ENCODE measurements at places on chromosomes 1 and 21. TPM values are rescaled to one million over a fixed set of nuclear protein-coding genes. Genes with fewer than 3 reads are reported as not detected.

GOLT1A gene
- total RNA-seq: not detected

MAP10 gene
- total RNA-seq: not detected

CR2 gene
- 0.04 TPM for total RNA-seq

FRRS1 gene
- 11.8 TPM for total RNA-seq

ASPM gene
- total RNA-seq: 64.3 TPM

ANKRD34A gene
- total RNA-seq: 0.69 TPM

ACTL8 gene
- 0.08 TPM for total RNA-seq

ANGPTL7 gene
- total RNA-seq: not detected

RAB25 gene
- not detected for total RNA-seq

FAM151A gene
- total RNA-seq: not detected
